Osteoblast (primary cell): ENCODE measurements at places on chromosomes 11 and 22.

- no peak for DNase-seq
Measured at GRCh38 chr11:102669664-102670063, 35.9 kb downstream of the MMP27 start.

DNA sequence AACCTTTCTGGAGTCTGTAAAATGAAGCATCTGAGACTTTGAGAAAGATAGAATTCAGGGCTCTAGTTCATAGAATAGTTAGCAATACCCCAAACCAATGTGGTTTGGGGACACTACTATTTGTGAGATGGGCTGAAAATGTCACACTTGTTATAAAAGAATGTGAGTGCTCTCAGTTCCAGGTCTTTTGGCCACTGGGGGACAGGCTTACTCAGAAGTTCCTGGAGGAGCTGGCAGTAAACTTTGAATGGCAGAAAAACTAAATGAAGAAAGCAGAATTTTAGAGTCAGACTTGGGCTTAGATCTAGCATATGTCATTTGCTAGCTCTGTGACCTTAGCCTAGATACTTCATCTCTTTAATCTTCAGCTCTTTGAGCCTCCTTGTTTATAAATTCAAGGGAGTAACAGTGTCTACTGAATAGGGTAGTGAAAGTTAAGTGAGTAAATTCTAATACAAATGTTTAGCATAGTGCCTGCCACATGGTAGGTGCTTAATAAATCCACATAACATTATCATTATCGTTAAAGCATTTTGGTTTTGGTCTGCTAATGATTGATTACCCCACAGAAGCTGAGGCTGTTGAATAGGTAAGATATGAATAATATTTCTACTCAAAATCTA lies 3.7 kb downstream of the LYVE1 start:
- peak; percentile 59 for DNase-seq

GRCh38 chr11:108973402-108974162 lies 308.7 kb downstream of the DDX10 start:
- peak; percentile 75 for DNase-seq

- DNase-seq = no peak
Measured at GRCh38 chr11:88105526-88105925, 69.7 kb downstream of the RAB38 start.

- no peak for DNase-seq
Measured at GRCh38 chr22:27571463-27572277, 229.9 kb downstream of the MN1 start.

DNA sequence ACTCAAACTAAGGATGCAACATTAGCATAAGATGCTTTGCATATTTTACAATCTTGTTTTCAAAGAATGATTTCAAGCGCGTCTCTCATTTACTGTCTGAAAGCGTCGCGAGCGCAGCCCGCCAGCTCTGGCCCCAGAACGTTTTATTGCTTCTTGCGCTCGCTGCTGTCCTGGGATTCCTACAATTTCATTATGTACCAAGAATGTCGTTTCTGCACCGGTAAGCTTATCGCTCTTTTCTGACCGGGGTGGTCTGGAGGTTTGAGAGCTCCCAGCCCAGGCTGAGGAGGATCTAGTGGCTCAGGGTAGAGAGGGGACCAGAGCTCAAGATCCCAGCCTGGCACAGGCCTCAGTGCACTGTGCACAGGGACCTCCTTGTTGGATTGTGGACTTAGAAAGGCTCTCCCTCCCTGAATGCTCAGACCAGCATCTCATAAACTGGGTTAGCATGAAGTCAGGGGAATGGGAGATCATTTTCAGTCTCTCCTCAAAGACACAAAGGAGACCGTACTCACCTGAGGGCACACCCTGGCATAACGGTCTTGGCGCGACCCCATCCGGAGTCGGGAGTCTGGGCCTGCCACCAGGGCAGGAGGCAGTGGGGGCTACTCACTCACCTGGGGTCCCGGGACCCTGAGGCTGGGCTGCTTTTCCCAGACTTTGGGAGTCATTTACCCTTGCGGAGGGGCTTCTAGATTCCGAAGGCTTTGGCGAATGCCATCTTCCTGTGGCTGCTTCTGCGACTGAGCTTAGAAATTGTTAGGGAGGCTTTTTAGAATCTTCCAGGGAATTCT lies 817.4 kb downstream of the BRD1 start:
- DNase-seq = peak; percentile 30

DNA sequence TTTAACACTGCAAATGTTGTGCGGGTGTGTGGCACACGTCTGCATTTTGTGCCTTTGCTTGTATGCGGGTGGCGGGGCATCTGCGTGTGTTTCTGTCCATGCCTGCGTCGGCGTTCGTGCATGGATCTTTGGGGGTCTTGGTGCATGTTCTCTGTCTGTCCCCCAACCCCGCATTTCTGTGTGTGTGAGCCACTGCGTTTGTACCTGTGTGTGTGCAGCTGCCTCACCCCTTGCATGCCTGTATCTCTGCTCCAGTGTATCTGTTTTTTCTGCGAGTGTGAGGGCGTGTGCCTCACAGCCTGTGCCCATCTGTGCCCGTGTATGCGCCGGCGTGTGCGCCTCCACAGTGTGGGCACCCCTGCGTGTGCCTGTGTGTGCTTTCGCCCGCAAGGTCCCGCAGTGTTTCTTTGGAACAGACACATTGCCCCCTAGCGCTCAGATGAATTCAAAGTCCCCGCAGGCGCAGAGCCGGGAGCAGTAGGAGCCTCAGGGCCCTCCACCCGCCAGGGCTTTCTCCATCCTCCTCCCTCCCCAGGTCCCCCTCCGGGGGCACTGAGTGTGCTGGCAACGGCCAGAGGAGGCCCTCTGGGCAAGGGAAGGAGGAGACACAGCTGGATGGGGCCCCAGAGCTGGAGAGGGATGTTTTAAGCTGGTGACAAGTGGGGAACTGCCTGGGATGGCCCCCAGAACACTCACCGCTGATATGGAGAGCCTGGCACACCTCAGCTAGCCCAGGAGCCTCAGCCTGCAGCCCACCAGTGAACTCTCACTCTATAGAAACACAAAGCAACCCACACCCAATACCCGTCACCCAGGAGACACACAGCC lies 3.1 kb upstream of the MN1 start:
- DNase-seq = peak; percentile 98

DNA sequence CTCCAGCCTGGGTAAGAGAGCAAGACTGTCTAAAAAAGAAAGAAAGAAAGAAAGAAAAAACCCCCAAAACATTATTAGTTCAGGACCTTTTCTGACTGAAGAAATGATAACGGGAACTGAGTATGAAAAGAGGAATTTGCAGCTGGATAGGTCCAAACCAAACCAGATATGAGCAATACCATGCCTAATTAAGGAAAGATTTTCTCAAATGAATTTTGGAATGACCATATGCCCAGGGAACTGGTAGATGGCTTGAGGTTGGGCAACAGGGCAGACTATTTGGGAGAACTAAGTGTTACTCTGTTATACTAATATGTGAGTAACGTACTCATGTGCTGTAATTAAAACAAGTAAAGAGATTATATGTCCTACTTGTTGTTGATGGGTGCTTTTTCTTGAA lies 186.1 kb downstream of the TMEM135 start:
- DNase-seq = peak; percentile 63

DNA sequence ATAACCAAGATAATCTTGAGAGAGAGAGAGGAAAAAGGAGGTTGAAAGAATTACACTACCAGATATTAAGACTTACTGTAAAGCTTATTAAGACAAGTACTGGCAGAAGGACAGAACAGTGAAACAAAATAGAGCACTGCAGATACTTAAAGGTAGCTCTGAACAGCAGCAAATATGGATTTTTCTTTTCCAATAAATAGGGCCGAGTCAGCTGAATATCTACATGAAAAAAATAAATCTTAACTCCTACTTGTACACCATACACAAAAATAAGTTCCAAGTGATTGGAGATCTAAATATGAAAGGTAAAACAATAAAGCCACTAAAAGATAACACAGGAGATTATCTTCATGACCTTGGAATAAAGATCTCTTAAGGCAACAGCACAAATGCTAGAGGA lies 12.4 kb downstream of the THAP12 start:
- DNase-seq = no peak

DNA sequence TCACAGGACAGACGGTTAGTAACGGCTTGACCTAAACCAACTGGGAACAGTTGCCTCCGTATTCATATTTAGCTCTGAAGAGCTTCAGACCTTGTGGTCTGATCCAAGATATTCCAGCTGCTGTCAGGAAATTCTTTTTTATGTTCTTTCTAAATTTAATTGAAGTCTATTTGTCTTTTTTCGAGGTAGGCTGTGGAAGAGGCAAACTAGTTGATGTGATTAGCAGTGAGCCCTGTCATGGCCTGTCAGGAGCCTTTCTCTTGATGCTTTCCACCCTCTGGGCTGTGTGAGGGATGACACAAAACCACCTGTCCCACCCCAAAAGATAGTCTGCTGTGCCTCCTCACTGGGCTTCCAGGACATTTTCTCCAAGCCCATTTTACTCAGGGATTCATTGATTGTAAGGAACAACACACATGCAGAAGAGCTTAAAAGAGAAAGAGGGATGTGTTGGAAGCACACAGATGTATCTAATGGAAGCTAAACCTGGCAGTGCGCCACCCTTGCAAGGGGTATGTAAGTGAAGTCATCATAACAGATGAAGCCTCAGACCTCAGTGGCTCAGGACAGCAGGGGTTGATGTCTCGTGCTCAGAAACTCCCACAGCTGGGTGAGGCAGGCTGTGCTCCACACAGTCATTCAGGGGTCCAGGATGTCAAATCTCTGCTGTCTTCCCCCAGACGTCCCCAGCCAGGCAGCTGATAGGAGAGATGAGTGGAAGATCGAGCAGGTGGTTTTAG lies 170.0 kb downstream of the NCAM1 start:
- no peak for DNase-seq

GRCh38 chr11:32983506-32983905 lies 32.2 kb upstream of the DEPDC7 start:
- no peak for DNase-seq

GRCh38 chr11:69463181-69463994 lies 18.1 kb upstream of the LINC01488 start:
- peak; percentile 98 for DNase-seq

DNA sequence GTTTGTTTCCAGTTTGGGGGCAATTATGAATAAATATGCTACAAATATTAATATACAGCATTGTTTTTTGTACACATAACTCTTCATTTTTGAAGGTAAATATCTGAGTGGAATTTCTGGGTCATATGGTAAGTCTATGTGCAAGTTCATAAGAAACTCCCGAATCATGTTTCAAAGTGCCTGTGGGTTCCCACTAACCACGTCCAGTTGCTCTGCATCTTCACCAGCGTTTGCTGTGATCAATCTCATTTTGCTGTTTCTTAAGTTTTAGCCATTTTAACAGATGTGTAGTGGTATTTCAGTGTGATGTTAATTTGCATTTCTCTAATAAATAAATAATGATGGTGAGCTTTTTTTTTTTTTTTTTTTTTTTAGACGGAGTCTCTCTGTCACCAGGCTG lies 14.2 kb upstream of the CSRP3 start:
- no peak for DNase-seq

GRCh38 chr11:19970944-19971343 lies 189.3 kb downstream of the DBX1 start:
- DNase-seq = no peak

- DNase-seq = no peak
Measured at GRCh38 chr11:47991266-47991830, 11.0 kb downstream of the PTPRJ start.

GRCh38 chr11:27421819-27422494 lies 50.6 kb downstream of the LGR4 start:
- DNase-seq = no peak

DNA sequence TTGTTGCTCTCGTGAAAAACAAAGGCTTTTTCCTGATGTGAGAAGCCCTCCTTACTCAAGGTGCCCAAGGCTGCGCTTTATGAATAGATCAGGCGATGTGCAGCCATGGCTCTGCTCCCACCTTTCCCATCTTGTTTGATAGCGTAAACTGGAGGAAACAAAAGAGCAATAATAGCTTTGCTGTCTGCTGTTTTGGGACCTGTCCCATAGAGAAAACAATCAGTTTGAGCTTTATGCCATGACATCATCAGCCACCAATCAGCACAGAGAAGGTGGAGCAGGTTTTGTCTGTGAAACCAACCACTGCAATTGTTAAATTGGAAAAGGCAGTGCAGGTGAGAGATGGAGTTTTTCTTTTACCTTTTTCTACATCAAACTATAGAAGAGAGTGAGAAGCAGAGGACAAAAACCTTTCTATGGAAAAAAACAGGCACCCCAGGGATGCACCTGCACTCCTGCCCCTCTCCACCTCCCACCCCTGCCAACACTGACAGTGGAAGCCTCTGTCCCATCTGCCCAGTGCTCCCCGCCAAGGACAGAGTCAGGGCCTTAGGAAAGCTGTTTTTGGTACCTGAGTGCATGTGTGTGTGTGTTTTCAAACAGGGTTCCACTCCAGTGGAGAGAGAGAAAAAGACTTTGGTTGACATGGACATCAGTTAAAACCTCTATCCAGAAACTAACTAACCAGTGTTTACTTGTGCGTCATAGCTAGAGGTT lies 80.7 kb downstream of the MICAL3 start:
- no peak for DNase-seq

- peak; percentile 87 for DNase-seq
Measured at GRCh38 chr11:60905551-60906113, 753 bp downstream of the PRPF19 start.

DNA sequence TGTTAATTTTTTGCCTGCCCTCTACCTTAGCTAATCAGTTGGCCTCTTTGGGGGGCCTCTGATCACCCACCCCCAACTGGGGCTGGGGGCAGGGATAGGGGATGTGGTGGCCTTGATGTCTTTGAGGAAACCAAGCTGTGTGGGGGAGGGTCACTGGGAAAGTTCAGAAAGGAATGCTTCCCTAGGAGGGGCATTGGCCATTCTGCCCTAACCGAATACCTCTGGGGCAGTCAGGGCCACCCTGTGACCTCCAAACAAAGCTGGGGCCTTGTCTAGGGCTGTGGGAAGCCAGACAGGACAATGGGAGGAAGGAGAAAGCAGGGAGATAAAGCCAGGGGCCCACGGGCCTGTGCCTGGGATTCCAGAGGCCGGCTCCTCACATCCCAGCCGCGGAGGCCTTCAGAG lies 97.5 kb downstream of the TSPAN18 start:
- no peak for DNase-seq

DNA sequence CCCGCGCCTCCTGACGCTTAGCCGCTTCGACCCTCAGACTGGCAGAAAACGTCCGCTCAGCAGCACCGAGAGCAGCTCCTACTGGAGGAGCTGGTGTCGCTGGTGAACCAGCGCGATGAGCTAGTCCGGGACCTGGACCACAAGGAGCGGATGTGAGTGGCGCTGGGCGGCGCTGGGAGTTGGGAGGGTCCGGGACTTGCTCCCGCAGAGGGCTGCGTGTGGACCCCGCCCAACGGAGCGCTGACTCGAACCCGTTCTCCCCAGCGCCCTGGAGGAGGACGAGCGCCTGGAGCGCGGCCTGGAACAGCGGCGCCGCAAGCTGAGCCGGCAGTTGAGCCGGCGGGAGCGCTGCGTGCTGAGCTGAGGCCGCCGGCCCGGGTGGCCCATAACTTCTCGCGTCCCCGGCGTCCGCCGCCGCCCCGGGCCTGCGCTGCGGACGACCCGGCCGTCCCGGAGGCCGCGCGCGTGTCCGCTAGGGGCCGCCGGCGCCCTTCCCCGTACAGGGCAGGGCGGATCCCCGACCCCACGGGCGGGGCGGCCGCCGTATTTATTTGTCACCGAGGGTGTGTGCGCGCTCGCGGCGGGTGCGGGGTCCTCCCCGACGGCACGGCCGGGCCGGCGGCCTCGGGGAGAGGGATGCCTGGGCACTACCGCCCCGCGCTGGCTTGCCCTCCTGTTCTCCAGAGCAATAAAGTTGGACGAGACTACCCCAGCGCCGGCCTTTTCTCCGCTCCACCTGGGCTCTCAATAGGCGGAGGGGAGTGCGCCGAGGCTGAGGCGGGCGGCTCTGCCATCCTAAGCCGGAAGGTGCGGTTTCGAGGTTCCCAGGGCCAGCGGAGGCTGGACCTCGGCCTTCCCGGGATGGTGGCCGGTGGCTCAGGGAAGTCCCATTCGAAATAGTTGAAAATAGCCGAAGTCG lies 3.4 kb downstream of the KCNK7 start:
- DNase-seq = peak; percentile 94

- peak; percentile 37 for DNase-seq
Measured at GRCh38 chr22:36423461-36424404, 36.0 kb upstream of the MYH9 start.
